ENCODE measurements at places on chromosomes 2 and 18. TPM values are rescaled to one million over a fixed set of nuclear protein-coding genes. Genes with fewer than 3 reads are reported as not detected.

Gene MYO5B
- 14.7 TPM for total RNA-seq

Gene CCBE1
- 8.6 TPM for total RNA-seq

- DNase-seq, result no peak
These were observed 764.7 kb downstream of the SATB2 start for GRCh38 chr2:198692907-198693510.

DNA sequence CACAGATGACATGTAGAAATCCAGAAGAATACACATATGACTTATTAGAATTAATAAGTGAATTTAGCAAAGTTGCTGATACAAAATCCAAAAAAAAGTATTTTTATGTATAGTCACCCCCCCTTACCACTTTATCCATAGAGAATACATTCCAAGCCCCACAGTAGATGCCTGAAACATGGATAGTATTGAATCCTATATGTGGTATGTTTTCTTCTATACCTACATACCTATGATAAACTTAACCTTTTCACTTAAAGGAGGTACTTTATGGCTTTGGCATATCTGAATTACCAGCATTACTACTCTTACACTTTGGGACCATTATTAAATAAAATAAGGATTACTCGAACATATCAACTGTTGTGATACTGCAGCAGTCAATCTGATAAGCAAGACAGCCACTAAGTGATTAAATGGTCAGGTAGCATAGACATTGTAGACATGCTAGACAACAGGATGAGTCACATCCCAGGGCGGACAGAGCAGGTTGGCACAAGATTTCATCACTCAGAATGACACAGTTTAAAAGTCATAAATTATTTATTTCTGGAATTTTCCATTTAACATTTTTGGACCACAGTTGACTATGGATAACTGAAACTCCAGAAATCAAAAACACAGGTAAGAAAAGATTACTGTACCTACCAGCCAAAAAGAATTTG is 208.2 kb upstream of the CHAC2 start:
- no peak for DNase-seq

DNA sequence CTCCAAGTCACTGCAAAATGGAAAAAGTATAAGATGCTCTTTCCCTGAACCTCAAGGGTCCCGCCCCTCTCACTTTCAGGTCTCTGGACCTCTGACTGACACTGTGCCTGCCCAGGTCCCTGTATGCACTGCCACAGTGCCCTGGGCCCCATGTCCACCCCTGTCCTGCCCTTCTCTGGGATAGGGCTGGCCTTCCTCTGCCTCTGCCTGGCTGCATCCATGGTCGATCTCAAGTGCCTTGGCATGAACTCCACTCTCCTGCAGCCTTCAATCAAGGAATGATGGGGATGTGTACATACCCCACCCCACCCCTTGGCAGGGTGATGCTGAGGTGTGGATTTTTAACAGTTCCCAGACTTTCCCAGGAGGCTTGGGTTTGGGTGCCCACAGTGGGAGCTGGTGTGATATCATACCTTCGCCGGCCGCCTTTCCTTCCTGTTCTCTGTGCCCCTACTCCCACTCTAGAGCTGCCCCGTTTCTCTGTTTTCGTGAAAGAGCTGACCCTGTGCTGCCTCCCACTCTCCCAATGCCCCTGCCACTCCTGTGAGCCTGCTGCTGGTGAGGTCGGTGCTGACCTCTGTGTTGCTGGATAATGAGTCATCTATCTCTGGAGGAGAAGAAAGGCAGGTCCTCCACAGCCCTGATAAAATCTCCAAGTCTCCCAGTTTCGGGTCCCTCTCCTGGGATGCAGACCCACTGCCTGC is 18.9 kb downstream of the PTPN18 start:
- DNase-seq, result no peak

DNA sequence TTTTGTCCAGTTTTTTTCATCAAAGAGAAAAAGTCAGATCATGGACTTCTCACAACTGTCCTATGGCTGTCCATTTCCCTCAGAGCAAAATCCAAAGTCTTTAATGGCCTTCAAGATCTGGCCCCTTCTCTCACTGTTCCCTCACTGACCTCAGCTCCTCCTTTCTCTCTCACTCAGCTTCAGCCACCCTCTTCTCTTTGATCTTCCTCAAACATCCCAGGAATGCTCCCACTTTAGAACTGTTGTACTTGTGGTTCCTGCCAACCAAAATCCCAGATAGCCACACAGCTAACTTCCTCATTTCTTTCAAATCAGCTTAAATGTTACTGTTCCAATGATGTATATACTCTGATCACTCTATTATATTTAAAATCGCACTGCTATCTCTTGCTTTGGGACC is 82.9 kb downstream of the NUP35 start:
- peak; percentile 77 for DNase-seq

GRCh38 chr2:172128484-172128883 is 25.8 kb upstream of the DLX2 start:
- no peak for DNase-seq

DNA sequence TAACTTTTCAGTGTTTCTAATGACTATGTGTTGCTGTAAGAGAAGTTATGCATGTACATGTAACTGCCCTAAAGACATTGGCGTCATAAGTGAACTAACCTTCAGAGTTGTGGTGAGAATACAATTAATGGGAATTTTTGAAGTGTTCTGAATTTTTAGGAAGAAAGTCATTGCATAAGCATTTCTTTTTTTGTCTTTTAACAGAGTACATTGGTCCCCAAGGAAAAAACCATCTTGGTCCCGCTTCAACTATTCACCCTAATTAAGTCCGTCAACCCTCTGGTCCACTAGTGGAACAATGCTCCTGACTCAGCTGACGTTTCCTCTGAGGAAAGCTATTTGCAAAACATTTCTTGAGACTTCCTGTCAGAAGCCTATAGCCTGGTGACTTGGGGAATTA is 41.1 kb upstream of the VIT start:
- DNase-seq, result peak; percentile 38

DNA sequence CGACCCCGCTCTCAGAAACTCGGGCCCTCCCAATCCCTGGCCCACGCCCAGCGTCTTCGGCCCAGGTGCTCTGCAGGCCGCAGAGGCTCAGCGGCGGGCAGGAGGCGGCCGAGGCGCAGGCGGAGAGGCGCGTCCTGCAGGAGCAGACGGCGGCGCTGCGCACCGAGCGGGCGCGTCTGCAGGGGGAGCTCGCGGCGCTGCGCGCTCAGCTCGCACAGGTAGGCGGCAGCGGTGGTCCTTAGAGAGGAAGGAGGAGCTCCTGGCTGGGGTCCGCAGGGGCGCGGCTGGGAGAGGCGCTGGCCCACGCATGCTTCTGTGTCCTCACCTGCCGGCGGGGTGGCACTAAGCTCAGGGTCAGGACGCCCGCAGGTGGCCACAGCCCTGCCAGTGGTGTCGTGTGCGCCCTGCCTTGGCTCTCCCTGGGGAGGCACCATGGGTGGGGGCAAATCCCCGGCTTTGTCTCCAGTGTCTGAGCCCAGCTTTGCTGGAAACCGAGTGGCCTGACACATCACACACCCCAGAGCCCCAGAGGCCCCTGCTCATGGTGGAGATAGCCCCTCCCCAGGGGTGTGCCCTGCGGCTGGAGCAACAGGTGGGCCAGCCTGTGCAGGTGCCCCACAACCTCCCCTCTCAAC is 14.9 kb upstream of the SNED1 start:
- no peak for DNase-seq

Measured in myocyte (in vitro differentiated cells).